Spinal cord (tissue), 10 donors: ENCODE measurements at places on chromosomes 7 and 10. TPM values are rescaled to one million over a fixed set of nuclear protein-coding genes. Genes with fewer than 3 reads are reported as not detected.

DNA sequence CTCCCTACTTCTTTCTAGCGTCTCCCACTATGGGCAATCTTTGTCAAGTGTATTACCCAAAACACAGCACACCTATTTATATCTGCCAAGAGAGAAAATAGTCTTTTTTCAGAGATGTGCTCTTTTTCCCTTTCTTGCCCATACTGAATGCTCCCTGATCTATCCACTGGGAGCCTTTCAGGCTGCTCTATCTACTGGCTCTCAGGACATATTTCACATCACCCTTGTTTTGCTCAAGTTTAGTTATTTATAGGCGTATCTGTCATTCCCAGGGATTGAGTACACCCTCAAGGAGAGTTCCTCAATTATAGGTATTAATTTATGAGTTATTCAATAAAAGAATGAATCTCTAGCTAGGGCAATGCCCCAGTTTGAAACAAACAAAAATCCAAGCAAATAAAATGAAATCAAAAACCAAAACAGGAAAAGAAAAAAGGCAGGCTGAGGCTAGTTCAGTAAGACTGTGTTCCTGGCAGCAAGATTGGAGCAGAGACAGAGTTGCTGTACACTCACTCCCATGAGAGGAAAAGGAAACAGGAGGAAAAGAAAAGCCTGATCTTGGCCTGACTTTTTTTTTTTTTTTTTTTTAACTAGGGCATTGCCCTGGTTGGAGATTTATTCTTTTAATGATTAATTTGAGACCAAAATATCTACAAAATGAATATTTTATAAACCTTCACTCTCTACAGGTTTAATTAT, 665.9 kb upstream of the PCDH15 start:
- no peak overlapping the region for H3K27ac ChIP-seq
- no peaks in the 10 kb centered on the region for H3K36me3 ChIP-seq
- H3K4me1 ChIP-seq = no peaks in the 10 kb centered on the region
- no peaks in the 10 kb centered on the region for H3K27me3 ChIP-seq

- no peaks in the 10 kb centered on the region for H3K36me3 ChIP-seq
- no peaks in the 10 kb centered on the region for H3K4me1 ChIP-seq
- H3K27me3 ChIP-seq = no peaks in the 10 kb centered on the region
- no peak overlapping the region for H3K27ac ChIP-seq
- H3K4me3 ChIP-seq = no peak overlapping the region
These were observed 296.0 kb downstream of the PPP1R3A start for GRCh38 chr7:113622796-113623195.

DNA sequence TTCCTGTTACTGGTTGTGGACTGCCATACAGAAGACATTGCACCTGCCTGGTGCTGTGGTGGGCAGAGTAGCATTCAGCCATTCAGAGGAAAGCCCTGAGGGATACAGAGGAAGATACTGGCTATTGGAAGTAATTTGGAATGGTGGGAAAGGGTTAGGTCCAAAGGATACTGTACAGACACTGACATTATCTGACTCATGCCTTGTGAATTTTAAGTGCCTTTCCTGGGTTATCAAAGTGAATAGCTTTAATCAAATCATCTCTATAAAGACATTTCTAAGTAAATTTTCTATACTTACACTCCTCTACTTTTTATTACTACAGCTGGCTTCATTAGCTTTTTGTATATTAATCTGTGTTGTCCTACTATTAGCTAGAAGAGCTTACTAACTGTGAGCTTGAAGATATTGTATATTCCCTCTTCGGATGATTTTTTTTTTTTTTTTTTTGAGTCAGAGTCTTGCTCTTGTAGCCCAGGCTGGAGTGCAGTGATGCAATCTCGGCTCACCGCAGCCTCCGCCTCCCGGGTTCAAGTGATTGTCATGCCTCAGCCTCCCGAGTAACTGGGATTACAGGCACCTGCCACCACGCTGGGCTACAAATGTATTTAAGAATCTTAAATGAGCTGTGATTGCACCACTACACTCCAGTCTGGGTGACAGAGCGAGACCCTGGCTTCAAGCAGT, 186.5 kb downstream of the ADK start:
- H3K27me3 ChIP-seq = no peaks in the 10 kb centered on the region
- no peaks in the 10 kb centered on the region for H3K4me1 ChIP-seq
- DNase-seq = no peak
- no peaks in the 10 kb centered on the region for H3K36me3 ChIP-seq

ZNF425 gene
- 6.1 TPM for polyA plus RNA-seq

DNA sequence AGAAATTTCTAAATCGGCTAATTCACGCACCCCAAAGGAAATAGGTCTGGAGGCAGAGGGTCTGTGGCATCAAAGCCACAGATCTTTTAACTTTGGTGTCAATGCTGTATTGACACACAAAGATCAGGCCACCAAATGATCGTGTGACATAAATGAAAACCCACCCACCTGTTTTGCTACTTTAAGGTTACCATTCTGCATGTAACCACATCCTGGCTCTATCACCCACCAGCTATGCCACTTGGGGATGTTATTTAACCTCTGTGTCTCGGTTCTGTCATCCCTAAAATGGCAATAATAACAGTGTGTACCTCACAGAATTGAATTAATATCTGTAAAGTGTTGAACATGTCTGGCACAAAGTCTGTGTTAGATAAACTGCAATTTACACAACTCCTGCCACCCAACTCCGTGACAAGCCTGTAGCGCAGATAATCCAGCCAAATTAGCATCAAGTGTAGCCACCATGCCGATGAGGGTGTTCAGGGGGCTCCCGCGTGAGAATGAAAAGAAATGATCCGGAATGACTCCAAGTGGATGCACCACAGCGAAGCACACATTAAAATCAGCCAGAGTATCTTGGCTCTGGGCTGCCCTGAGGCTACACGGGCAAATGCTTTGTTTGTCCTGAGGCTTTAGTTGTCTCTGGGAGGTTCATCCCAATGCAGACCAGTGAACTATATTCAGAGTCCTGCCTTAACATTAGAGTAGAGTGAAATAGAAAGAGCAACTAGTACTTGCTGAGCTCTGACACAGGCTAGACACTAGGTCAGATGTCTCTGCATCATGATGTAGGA, 158.4 kb upstream of the NEBL start:
- no peak overlapping the region for H3K4me3 ChIP-seq
- H3K27me3 ChIP-seq = no peaks in the 10 kb centered on the region
- no peak overlapping the region for H3K27ac ChIP-seq

GRCh38 chr7:98828368-98828767, 41.4 kb downstream of the TMEM130 start:
- no peak overlapping the region for H3K4me3 ChIP-seq
- H3K27me3 ChIP-seq = no peaks in the 10 kb centered on the region
- H3K4me1 ChIP-seq = peaks cover 17% of the 10 kb centered on the region
- H3K36me3 ChIP-seq = no peaks in the 10 kb centered on the region
- H3K27ac ChIP-seq = no peak overlapping the region

NOS3 gene
- 7.3 TPM for polyA plus RNA-seq

SEMA4G gene
- 67.0 TPM for polyA plus RNA-seq

DNA sequence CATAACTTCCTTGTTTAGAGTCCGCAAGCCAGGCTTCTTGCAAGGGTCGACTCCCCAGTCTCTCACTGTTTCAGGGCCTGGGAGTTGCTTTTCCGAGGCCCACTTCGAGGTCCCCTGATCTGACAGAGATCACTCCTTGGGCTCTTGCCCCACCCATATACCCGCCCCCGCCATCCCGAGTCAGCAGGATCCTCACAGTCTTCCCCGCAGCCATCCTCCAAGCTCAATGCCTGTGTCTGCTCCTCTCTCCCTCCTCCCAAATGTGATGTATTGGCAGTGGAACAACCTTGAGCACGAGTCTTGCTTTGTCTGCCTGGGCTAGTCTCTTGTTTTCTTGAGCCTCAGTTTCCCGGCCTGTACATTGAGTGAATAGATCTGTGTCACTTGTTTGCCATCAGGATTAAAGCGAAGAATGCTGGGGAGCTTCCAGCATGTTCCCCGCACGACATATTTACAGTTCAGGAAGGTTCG, 2.4 kb upstream of the HMX2 start:
- H3K4me3 ChIP-seq = no peak overlapping the region
- no peak overlapping the region for H3K27ac ChIP-seq
- H3K4me1 ChIP-seq = peaks cover 42% of the 10 kb centered on the region
- peaks cover 100% of the 10 kb centered on the region for H3K27me3 ChIP-seq

DNA sequence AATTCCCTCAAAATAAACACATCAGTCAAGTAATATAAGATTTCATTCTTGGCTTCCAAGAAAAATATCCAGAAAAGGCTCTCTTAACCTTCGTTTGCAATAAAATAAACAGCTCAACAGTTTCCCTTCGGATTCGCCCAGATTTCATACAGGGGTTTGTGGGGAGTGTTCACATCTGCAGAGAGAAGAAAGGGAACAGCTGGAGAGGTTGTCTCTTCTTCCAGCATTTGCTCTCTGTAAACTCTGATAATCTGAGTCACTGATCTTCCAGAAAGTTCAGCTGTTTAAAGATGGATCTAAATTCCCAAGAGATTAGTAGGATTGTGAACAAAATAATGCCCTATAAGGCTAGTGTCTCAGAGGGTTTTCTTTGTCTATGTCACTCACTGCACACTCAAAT, 277.9 kb downstream of the HPSE2 start:
- no peaks in the 10 kb centered on the region for H3K4me1 ChIP-seq
- no peak for DNase-seq
- H3K36me3 ChIP-seq = no peaks in the 10 kb centered on the region
- no peak overlapping the region for H3K27ac ChIP-seq
- no peaks in the 10 kb centered on the region for H3K27me3 ChIP-seq

DNA sequence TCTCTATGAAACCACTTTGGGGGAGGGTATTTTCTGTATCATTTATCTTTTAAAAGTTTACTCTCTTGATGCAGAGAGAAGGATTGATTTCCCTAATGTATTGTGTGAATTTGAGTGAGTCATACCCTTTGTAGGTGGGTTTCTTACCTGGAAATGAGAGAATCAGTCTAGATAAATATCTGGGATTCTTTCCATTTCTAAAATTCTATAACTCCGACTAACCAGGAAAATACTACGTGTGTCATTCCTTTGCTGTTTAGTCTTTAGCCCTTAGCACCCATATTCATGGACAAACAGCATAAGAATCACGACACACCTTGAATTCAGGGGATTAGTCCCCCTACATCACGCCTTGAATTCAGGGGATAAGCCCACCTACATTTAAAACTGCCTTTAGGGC, 139.1 kb downstream of the GATA3 start:
- H3K27ac ChIP-seq = no peak overlapping the region
- H3K4me1 ChIP-seq = no peaks in the 10 kb centered on the region
- no peak overlapping the region for H3K4me3 ChIP-seq
- no peak for DNase-seq
- H3K27me3 ChIP-seq = no peaks in the 10 kb centered on the region
- H3K36me3 ChIP-seq = no peaks in the 10 kb centered on the region

WIPF3 gene
- polyA plus RNA-seq = 17.0 TPM

C7orf33 gene
- polyA plus RNA-seq = not detected

CXCL12 gene
- 106 TPM for polyA plus RNA-seq

SMKR1 gene
- polyA plus RNA-seq = 19.0 TPM

DNA sequence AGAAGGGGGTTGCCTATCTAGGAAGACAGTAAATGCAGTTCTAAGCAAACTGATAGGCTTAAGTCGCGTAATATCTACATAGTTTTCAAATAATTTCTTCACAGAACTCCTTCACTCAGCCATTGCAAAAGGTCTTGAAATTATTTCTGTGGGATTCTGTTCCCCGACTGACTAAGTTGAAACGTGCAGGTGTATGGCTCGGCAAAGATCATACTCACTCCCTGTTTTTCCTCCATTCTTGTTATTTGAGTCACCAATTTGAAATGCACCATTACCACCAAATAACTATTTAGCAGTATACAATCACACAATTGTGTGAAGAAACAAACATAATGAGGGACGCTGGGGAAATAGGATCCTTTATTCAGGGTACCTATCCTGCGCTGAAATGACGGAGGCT, 771.1 kb downstream of the GATA3 start:
- H3K4me3 ChIP-seq = no peak overlapping the region
- no peak overlapping the region for H3K27ac ChIP-seq
- H3K4me1 ChIP-seq = no peaks in the 10 kb centered on the region
- H3K36me3 ChIP-seq = no peaks in the 10 kb centered on the region
- no peak for DNase-seq

DNAJC2 gene
- polyA plus RNA-seq = 26.7 TPM

DNA sequence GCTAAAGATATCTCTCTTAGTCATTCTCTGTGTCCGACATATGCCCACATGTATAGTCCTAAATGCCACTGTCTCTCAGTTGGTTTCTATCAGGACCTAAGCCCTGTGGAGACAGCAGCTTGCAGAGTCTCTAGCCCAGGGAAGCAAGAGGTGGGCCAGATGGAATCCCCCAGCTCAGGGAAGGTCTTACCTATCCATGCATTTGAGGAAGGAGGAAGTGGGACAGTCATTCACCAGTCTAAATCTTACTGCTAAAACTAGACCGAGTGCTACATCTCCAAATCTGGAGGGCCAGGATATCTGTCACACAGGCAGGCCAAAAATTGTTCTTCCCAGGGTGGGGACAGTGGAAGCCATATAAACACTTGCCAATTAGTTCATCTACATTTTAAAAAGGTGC, 26.4 kb upstream of the HERPUD2 start:
- no peak for DNase-seq
- peaks cover 7% of the 10 kb centered on the region for H3K4me1 ChIP-seq
- no peak overlapping the region for H3K4me3 ChIP-seq
- H3K36me3 ChIP-seq = no peaks in the 10 kb centered on the region
- H3K27me3 ChIP-seq = peaks cover 2% of the 10 kb centered on the region

GRCh38 chr7:50646069-50646468, 80.9 kb upstream of the DDC start:
- H3K27me3 ChIP-seq = no peaks in the 10 kb centered on the region
- H3K4me3 ChIP-seq = no peak overlapping the region
- no peak for DNase-seq

APBB1IP gene
- polyA plus RNA-seq = 20.4 TPM

DNA sequence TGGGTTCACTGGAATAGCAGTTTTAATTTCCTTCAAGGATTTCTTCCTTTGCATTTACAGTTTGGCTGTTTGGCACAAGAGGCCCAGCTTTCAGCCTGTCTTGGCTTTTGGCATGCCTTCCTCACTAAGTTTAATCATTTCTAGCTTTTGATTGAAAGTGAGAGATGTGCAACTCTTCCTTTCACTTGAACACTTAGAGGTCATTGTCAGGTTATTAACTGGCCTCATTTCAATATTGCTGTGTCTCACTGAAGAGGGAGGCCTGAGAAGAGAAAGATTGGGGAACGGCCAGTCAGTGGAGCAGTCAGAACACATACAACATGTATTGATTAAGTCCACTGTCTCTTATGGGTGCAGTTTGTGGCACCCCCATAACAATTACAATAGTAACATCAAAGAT, 33.9 kb downstream of the PTTG1IP2 start:
- no peaks in the 10 kb centered on the region for H3K4me1 ChIP-seq
- no peak overlapping the region for H3K4me3 ChIP-seq
- no peak for DNase-seq
- no peaks in the 10 kb centered on the region for H3K36me3 ChIP-seq

CPA1 gene
- 0.27 TPM for polyA plus RNA-seq

SPDYE2B gene
- polyA plus RNA-seq = 0.54 TPM
